ENCODE measurements at places on chromosomes 2 and 18.

- no peak for DNase-seq
Measured at GRCh38 chr18:61957801-61958516, 65.2 kb upstream of the RNF152 start.

GRCh38 chr18:10127729-10128128 is 213.9 kb downstream of the VAPA start:
- DNase-seq: no peak

DNA sequence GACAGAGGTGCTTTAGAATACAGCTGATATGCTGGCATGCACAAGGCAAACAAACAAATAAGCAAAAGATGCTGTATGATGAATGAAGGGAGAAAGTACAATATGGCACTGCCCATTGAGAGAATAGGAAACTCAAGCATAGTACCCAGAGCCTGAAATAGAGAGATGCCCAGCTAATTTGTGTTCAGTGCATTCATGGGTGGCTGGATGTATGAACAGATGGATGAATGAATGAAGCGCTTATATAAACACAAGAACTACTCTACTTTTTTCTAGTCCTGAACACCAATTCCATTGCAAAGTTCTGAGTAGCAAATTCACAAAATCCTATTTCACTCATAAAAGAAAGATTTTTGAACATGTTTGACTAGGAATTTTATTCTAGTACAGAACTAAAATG is 756.3 kb downstream of the SATB2 start:
- DNase-seq: no peak

DNA sequence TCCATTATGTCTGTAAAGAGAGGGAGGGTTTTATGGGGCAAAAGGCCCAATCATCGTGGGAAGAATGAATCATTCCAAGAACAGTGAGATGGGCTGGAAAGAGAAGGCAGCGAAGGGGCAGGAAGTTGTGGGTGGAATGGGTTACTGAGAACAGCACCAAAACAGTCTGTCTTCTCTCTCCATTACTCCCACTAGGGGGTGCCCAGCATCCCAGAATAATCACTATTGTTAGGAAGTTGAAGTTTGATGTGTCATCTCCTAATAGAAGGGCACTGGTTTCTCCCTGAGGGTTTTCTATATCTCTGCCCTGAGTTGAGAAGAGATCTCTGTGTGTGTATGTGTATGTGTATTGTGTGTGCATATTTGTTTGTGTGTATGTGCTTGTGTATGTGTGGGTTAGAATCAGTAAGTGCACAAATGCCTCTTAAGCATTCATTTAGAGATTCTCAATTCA is 76.6 kb upstream of the MAP4K3 start:
- peak; percentile 67 for DNase-seq

DNA sequence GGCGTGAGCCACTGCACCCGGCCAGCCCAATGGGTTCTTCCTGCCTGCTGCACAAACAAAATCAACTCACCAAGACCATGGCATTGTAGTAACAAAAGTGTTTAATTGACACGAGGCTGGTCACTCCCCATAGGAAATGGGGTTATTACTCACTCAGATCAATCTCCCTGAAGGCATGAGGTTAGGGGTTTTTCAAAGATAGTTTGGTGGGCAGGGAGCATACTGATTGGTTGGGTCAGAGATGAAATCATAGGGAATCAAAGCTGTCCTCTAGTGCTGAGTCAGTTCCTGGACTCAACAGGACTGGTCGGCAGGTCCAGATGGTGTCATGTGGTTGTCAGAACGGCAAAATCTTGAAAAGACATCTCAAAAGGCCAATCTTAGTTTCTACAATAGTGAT is 122.1 kb downstream of the TMEM17 start:
- no peak for DNase-seq

- DNase-seq: no peak
Measured at GRCh38 chr2:238905644-238906043, 57.8 kb downstream of the TWIST2 start.

- DNase-seq: no peak
Measured at GRCh38 chr2:142104134-142104758, 26.6 kb downstream of the LRP1B start.

All from activated T-cell treated with anti-CD3 and anti-CD28 coated beads for 24 hours (primary cell).